Liver (tissue), 10 donors: ENCODE measurements at places on chromosomes 1 and 21. TPM values are rescaled to one million over a fixed set of nuclear protein-coding genes. Genes with fewer than 3 reads are reported as not detected.

DNA sequence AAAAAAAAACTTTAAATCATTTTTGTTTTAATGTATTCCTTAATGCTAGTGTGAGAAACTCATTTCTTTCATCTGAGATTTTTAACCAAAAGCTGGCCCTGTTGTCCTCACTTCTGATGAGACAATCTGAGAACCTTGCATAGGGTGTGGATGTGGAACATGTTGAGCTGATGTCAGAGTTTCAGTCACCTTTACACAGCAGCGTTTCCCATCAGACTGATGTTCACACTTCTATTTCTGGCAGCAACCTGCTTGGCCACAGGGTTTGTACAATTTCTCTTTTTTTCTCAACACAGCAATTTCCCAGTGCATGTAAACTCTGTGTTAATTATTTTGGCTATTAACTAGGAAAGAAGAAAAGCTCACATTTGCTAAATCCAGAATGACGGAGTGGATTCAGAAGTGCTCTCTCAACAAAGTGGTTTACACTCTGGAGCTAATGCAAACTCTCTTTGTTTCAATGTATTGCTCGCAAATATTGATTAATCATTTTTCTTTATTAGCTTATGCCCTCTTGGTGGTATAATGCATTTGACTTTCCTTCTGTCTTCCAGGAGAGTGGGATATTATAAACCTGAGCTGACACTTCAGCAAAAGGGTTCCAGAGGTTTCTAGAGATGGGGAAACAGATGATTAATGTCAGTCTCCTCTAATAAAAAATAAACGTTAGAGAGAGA lies 70.5 kb upstream of the HSPA13 start:
- DNase-seq = no peak

- DNase-seq = no peak
These were observed 1141.6 kb downstream of the KCNT2 start for GRCh38 chr1:195466639-195467038.

DNA sequence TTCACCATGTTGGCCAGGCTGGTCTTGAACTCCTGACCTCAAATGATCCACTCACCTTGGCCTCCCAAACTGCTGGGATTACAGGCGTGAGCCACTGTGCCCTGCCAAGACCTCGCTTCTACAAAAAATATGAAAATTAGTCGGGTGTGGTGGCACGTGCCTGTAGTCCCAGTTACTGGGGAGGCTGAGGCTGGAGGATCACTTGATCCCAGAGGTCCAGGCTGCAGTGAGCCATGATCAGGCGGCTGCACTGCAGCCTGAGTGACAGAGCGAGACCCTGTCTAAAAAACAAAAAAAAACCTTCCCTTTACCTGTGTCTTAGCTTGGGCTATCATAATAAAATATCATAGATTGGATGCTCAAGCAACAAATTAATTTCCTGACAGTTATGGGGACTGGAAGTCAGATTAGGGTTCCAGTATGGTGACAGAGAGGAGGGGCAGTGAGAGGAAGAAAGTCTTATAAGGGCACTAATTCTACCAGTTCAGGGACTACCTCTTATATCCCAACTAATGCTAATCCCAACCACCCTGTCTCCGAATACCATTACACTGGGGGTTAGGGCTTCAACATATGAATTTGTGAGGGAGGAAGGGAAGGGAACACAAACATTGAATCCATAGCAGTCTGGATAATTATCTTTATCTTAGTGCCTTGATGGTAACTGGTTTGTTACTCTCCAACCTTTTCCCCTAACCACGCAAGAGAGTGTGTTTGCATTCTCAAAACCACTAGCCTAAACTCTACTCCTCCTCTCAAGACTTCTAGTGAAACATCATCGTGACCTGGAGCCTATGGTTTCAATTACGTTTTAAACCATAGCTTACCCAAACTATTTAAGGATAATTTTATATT lies 1.0 kb upstream of the NAXE start:
- DNase-seq = no peak

DNA sequence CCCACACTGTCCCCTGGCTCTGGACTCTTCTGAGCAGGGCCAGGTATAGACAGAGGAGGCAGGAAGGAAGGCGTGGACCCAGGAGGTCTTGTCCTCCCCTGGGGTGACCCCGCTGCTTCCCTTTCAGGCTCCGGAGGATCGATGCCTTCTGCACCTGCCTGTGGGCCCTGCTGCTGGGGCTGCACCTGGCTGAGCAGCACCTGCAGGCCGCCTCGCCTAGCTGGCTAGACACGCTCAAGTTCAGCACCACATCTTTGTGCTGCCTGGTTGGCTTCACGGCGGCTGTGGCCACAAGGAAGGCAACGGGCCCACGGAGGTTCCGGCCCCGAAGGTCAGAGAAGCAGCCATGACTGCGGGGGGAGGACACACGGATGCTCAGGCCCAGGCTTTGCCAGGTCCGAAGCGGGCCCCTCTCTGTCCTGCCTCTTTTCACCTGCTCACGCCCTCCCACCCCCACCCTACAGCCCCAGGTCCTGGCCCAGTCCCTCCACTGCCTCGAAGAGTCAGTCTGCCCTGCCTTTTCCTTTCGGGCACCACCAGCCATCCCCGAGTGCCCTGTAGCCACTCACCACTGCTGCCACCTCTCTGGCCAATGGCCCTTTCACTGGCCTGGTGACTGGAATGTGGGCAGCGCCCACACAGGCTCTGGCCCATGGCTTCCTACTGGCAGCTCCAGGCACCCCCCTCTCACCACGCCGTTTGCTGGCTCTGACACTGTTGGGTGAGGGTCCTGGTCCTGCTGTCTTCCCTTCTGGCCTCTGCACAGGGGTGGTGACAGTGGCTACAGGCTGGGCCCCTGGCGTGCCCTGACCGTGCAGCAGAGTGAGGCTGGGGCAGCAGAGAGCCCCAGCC lies 13.5 kb downstream of the TMEM201 start:
- no peak for DNase-seq

GRCh38 chr21:34818662-34819158 lies 149.9 kb downstream of the CLIC6 start:
- DNase-seq = no peak

NPPA gene
- total RNA-seq = not detected

DNA sequence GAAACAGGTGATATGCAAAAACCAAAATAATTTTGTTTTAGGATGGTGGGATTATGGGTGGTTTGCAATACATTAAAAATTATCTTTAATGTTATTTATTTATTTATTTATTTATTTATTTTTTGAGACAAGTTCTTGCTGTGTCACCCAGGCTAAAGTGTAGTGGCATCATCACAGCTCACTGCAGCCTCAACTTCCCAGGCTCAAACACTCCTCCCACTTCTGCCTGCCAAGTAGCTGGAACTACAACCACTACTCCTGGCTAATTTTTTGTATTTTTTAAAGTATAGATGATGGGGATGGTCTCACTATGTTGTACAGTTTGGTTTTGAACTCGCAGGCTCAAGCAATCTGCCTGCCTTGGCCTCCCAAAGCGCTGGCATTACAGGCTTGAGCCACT lies 6.5 kb upstream of the PYCR2 start:
- no peak for DNase-seq

FCN3 gene
- 87.3 TPM for total RNA-seq

- DNase-seq = no peak
These were observed 44.3 kb upstream of the ERRFI1 start for GRCh38 chr1:8070381-8070811.

DNA sequence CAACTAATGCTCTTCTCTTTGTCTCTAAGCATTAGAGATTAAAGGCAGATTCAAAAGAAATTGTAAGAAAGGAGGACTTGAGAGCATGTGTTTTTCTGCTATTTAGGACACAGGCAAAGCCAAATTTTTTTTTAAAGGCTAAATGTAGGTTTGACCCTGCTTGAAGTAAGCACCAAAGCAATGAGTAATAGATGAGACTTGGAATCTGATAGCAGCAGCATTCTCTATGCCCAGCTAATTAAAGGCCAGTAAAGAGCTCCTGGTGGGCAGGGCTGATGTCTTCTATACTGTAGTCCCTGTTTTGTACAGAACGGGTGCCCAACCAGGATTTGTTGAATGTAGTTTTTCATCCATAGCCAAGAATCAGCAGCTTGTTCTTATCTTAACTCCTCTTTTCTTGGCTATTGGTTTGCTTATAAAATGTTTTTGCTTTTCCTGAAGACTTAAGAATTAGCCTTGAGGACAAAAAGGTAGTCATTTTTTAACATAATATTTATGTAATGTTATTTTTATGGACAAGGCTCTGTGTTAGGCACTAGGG lies 179.6 kb downstream of the LMO4 start:
- no peak for DNase-seq

DNA sequence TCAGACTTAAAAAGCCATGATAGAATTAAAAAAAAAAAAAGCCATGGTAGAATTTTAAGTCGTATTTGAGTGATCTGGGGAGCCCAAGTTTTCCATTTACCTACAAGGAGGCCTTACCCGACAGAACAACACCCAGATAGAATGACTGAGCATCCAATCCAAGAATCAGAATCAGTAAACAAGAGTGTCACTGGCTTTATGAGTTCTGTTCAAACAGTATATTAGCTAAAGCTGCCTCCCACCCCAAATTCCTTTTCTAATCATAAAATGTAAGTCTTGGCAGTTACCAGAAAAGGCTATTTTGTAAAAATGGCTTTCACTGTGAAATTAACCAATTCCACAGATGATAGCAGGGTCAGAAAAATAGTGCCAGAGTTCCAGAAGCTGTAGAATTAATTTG lies 1.2 kb downstream of the GTF2B start:
- no peak for DNase-seq

GRCh38 chr1:164576291-164577271 lies 17.6 kb downstream of the PBX1 start:
- DNase-seq = no peak

GRCh38 chr1:47936916-47937551 lies 60.2 kb downstream of the TRABD2B start:
- no peak for DNase-seq

CPTP gene
- 7.9 TPM for total RNA-seq

DPYD gene
- total RNA-seq = 142 TPM

DNA sequence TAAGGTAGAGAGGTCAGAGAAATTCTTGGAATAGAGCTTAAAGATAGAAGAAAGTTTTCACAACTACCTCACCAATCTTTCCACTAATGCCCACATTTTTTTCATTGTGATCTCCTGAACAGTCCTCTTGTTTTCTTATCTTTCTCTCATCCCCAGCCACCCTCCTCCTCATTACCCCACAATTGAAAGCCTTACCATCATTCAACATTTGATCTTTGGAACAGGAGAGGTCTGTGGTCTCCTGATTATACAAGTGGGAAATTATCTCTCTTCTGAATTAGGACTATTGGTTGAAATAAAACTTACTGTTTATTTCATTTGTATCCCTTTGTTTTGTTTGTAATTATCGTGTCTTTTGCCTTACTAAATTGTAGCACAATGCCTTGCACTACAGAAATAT lies 29.6 kb downstream of the DNAH14 start:
- no peak for DNase-seq

PGBD5 gene
- total RNA-seq = 2.3 TPM

DNA sequence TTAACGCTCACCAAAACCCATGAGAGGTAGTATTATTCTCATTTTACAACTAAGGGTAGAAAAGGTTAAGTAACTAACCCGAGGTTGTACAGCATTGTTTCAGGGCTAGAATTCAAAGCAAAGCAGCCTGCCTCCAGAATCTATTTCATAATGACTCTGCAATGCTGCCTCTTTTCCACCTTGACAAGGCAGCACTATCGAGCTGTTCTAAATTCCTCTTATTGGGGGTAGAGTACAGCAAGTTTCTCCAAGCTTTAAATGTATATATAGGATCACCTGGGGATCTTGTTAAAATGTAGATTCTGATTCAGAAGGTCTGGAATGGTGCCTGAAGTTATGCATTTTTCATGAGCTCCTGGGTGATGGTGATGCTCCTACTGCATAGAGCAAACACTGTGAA lies 30.1 kb downstream of the WNT2B start:
- DNase-seq = no peak

DNA sequence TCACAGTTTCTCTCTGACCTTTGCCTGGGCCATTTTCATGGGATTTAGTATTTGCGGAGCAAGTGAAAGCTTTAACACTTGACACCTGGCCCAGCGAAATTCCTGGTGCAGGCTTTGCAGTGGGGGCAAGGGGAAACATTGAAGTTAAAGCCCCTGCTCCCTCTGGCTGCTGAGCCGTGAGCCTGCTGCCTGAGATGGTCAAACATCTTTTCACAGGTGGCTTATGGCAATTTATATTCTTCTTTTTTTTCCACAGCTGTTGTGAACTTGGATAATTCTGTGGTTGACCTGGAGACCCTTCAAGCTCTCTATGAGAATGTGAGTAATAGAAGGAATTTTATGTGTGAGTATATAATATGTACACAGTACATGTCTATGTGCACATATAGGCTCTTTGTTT lies 202.9 kb downstream of the FMN2 start:
- no peak for DNase-seq

AMY1C gene
- not detected for total RNA-seq

DNA sequence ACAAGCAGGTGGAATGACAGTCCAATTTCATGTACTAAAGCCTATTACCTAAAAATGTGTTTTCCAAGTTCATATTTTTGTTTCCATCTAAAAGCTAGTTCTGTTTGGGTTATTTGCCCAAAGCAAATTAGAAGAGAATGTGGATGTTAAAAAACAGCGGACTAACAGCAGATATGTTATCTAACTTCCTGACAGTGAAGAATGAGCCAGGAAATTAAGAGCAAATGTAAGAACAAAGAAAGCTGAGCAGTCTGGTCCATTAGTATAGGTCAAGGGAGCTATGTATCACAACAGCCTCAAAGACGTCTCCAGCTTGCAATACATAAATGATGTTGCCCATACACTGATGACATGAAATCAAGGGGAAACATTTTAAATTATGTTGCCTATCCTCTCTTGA lies 145.5 kb upstream of the PLD5 start:
- DNase-seq = no peak

DNA sequence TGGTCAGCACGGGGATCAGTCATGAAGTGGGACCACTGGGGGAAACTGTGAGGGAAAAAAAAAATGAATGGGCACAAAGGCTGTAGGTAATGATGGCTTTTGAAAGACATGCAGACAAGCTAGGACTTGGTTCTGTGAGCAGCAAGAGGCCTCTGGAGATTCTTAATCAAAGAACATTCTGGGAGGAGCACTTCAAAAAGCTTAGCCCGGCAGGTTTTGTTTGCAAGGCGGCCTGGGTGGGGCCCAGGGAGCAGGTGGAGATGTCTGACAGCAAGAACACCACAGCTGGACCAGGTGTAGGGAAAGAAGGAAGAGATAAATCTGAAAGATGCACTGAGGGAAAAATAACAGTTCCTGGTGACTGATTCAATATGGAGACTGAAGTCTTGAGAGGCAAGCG lies 6.0 kb downstream of the TEX35 start:
- DNase-seq = no peak

GRCh38 chr1:65791801-65792668 lies 660 bp upstream of the PDE4B start:
- no peak for DNase-seq

DNA sequence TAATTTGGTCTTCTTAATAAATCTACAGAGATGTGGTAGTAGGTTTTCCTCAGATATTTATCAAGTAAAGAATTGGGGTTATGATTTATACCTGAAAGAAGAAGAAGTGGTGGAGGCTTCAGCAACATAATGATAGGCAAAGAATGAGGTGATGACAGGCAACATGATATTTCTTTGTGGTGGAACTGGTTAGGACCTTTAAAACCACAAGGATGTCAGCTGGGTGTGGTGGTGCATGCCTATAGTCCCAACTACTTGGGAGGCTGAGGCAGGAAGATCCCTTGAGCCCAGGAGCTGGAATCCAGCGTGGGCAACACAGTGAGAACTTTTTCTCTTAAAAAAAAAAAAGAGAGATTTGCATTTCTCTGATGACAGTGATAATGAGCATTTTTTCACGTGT lies 34.1 kb upstream of the COL11A1 start:
- DNase-seq = no peak

C1orf116 gene
- 0.59 TPM for total RNA-seq
